Forelimb muscle (tissue), 1 donor: ENCODE measurements at places on chromosomes 1 and 21.

- no peak for DNase-seq
These were observed 30.7 kb downstream of the NOL9 start for GRCh38 chr1:6523566-6523965.

DNA sequence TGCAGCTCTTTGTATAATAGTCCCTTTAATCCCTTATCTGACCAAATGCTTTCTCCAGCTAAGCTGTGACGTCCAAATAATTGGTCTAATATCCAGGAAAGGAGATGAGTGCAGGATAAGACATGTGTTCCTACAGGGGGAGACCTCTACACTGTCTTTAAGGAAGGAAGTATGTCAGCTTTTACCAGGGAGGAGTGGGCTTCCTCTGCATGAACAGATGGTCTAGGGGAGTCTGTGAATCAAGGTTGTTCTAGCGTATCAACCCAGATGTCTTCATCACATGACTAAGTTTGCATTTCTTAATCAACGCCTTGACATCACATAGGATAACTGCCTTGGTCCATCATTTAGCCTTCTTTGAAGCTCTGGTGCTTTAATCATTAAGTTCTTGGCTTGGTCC lies 528.2 kb downstream of the MRPL39 start:
- no peak for DNase-seq

- no peak for DNase-seq
These were observed 17.8 kb upstream of the EPHA2 start for GRCh38 chr1:16173447-16174260.

DNA sequence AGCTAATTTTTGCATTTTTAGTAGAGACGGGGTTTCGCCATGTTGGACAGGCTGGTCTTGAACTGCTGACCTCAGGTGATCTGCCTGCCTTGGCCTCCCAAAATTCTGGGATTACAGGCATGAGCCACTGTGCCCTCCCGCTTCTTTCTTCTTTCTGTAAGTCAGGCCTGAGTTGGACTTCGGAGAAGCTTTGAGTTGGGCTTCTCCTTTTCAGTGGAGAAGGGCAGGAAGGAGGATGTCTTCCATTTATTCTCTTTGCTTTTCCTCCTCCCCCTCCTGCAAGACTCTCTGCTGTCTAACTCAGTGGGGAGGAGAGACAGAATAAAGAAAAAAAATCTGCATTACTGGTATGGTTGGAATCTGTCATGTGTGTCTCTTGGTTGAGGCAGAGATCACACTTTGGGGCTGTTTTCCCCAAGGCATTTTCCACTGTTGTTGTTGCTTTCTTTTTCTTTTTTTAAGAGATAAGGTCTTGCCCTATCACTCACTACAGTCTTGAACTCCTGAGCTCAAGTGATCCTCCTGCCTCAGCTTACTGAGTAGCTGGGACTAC lies 13.2 kb upstream of the DEGS1 start:
- DNase-seq: no peak

DNA sequence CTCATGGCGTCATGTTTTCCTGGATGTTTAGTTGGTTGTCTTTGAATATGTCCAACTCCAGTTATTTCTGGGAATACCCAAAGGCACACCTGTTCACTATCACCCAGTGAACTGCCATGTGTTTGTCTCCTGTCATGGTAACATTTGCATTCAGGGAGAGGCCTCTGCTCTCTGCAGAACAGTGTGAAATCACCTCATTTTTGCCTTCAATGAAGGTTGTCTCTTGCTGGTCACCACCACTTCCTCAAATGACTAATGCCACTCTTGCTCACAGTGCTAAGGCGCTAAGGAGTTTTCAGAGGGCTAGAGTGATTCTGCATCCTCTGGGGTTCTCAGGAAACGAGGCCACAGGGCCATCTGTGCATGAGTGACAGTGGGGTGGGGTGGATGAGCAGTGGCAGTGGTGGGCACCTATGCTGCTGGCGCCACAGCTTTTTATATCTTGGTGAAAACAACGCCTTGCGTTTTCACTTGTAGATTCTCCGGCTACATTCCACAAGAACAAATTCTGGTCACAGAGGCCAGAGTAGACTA lies 60.0 kb upstream of the ATP5PO start:
- no peak for DNase-seq

- no peak for DNase-seq
These were observed 181.7 kb upstream of the DPYD start for GRCh38 chr1:98102345-98103030.

- no peak for DNase-seq
These were observed 502.6 kb downstream of the KIF26B start for GRCh38 chr1:245657371-245657770.

- DNase-seq: peak; percentile 49
These were observed 44.1 kb upstream of the DOCK7 start for GRCh38 chr1:62732331-62732730.

DNA sequence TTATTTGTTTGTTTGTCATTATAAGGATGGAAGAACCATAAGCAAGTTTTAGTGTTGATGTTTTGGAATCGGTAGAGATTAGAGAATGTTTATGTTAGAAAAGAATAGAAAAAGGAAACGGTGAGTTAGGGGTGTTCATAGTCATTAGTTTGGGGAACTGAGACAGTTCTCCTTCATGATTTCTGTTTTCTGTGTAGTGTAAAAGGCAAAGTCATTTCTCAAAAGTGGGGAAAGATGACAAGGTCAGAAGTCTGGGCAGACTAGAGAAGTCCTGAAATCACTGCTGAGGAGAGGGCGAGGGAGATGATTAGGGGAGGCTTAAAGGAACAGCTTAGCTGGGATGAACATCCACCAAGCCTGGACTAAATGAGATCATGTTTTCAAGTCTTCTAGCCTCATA lies 498.9 kb downstream of the TTLL7 start:
- no peak for DNase-seq

DNA sequence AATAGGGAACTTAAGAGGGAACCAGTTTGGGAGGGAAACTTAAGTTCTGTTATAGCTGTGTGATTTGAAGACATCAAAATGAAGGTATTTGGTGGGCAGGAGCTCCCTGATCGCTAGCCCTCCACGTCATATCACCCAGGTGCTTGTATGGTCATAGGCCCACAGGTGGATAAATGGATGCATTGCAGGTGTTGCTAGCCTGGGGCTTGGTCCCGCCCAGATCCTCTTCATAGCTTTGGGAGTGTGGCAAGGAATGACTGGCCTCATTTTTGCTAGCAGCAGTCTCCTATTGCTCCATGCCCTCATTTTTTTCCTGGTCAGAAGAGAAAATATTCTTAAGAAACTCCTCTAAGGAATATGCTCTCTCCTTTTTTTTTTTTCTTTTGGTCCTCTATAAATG lies 11.3 kb downstream of the GNPAT start:
- DNase-seq: no peak

DNA sequence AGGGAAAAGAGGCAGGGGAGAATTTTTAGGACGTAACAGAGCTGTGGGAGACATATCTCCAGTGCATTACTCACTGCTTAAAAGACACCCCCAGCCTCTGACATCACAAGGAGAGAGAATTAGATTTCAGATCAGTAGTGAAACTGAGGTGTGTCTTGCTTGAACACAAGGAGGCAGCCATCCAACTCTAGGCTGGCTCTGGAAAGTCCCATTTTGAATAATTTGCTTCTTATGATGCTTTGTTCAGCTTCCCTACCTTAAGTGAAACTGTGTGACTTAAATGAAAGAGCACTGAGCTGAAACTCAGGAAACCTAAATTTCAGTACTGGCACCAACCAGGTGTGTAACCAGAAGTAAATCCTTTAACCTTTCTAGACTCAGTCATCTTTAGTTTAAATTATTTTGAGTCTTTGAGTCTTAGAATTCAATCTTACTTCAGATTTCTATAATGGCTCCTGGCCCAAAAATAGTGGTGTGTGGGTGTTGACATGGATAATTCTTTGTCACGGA lies 251.6 kb upstream of the SGIP1 start:
- no peak for DNase-seq

- DNase-seq: no peak
These were observed at the start of gene DENND2D for GRCh38 chr1:111199881-111200801. TSS of gene DENND2D (minus strand) at chr1:111200646. CDS start at chr1:111200459, 187 bp downstream.

- DNase-seq: no peak
These were observed 1.8 kb upstream of the MTFR1L start for GRCh38 chr1:25817840-25818501.

DNA sequence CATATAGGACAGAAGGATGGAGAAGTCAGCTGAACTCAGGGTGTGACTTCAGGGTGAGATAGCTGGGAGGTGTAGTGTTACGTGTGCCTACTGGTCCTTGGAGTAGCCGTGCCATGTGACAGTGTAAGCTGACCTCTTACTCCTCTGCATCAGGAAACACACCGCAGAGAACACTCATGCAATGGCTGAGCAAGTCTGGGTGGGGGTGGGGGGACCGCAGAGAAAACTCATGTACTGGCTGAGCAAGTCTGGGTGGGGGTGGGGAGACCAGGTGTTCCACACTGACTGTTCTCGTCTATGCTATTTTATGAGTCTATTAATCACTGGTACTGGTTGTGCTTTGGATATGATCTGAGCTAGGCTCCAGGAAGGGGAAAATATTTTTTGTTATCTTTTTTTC lies 233.1 kb downstream of the PAPPA2 start:
- DNase-seq: no peak

DNA sequence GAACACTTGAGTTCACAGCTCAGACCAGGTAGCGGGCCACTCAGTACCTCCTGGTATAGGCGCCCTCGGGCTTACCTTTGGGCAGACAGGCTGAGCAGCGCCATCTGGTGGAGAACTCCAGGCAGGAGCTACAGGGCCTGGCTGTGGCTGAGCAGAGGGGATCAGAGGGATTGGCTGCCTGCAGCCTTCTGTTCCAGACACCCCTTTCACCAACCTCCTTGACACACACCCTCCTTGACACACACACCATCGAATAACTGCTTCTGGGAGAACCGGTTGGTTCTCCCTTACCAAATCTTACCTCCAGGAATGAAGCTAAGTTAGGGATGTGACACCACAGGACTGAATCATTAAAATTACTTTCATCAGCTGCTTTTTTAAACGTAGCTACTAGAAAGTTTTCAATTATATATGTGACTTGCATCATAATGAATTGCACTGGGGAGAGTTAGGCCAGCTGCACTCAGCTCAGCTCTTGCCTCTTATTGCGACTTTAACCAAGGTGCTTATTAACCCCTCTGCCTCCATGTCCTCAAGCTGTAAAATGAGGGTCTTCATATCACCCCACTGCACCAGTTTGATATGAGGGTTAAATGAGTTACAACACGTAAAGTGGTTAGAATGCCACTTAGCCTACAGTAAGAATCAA lies 6.6 kb downstream of the LIN28A start:
- DNase-seq: no peak

- DNase-seq: no peak
These were observed 46.3 kb downstream of the GADD45A start for GRCh38 chr1:67731322-67731721.
